ENCODE measurements at places on chromosomes 2 and 18.

DNA sequence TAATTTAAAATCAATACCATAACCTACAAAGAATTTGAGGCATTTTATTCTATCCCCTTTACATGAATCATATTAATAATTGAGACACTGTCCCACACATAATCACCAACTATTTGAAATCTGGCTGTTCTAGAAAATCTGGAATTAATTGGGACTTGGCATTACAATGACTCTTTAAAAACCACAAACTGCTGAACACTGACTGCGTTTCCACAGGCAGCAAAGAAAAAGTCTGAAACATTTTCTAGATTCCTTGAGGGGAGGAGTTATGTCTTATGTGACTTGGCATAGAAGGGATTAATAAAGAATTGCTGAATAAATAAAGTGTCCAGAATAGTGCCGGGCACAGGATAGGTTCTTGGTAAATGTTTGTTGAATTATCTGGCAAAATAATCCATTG is 61.4 kb downstream of the GPR39 start:
- DNase-seq = no peak

GRCh38 chr18:55280503-55280902 is 307.5 kb downstream of the TCF4 start:
- no peak for DNase-seq

DNA sequence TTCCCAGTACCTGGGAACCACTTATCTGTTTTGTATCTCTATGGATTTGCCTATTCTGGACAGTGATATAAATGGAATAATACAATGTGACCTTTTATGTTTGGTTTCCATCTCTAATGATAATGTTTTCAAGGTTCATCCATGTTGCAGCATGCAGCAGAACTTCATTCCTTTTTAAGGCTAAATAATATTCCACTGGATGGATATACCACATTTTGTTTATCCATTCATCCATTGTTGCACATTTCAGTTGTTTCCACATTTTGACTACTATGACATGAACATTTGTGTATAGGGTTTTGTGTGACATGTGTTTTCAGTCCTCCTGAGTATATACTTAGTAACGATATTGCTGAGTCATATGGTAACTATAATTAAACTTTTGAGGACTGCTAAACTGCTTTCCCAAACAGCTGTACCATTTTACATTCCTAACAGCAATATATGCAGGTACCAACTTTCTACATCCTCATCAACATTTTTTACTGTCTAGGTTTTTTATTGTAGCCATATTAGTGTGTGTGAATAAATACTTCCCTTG is 17.7 kb upstream of the MARCHF7 start:
- DNase-seq = no peak

GRCh38 chr18:21063011-21063410 is 48.6 kb downstream of the ROCK1 start:
- DNase-seq = no peak

DNA sequence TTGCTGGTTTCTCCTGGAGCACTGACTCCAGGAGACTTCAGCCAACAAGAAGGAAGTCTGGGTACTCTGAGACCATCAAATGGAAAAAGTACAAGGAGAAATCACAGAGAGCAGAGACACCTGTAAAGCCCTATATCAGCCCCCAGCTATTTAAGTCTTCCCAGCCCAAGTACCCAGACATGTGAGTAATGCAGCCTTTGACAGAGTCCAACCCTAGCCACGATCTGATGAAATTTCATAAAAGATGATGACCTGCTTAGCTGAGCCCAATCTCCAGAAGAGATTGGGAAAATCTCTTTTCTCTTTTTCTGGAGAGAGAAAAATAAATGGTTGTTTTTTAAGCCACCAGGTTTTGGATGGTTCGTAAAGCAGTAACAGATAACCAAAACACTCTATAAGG is 196.6 kb downstream of the NBAS start:
- DNase-seq = no peak
